Stimulated activated naive CD4-positive, alpha-beta T cell treated with Interleukin-2 at 50 U/mL for 16 hours (primary cell): ENCODE measurements at places on chromosomes 5 and 9.
A peak's percentile ranks its signal among the peaks of the same experiment; 100 is the strongest.

- no peak for DNase-seq
Observed at GRCh38 chr5:53431665-53432064, 48.8 kb upstream of the FST start.

DNA sequence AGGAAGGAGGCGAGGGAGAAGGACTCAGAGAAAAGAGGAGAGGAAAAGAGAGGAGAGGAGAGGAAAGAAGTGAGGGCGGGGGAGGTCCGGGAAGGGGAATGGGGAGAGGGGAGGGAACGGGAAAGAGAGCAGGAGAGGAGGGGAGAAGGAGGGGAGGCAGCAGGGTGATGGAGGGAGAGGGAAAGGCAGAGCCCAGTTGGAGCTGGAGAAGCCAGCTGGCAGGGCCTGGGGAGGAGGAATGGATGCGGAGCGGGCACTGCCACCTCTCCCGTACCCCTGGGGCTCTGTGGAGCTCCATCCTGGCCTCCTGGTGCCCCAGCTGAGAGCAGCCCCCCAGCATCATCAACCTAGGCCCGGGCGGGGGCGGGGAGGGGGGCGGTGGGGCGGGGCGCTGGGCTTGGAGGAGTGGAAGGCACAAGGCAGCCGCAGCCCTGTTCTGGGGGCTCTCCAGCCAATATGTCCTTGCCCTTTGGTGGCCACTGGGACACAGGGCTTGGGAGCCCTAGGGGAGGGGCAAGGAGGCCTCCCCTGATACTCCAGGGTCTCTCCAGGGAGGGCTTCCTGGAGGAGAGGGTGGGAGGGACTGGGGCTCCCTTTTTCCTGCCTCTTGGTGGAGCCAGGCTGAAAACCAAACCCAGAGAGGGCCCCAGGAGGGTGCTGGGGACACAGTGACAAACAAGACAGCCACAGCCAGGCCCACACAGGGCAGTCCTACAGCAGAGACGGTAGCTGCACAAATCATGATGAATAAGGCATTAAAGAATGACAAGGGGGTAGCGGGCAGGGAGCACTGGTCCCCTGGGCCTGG is 123.7 kb downstream of the C9orf50 start:
- no peak for DNase-seq

DNA sequence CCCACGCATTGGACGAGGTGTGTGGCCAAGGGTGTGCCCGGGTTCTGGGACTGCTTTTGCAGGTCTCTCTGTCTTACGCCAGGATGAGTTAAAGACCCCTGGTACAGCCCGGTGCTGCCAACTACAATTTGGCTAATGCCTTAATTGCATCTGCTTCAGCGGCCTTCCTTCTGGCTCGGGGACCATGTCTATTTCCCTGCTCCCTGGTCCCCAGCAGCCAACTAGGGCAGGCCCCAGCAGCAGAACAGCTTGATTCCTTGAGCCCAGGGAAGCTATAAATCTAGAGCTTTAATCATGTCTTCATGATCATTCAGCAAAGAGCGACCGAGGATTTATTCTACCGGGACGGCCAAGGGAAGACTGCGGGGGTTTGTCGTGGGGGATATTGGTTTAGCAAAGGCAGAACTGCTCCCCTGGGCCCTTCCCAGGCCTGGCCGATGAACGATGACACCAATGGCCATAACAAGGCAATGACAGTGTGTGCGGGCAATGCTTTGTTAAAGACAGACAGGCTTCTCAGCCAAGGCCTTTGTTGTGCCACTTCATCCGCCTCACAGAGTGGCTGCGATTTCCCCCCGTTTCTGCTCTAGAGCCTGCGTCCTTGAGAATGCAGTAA is 51.4 kb downstream of the CFAP77 start:
- no peak for DNase-seq

DNA sequence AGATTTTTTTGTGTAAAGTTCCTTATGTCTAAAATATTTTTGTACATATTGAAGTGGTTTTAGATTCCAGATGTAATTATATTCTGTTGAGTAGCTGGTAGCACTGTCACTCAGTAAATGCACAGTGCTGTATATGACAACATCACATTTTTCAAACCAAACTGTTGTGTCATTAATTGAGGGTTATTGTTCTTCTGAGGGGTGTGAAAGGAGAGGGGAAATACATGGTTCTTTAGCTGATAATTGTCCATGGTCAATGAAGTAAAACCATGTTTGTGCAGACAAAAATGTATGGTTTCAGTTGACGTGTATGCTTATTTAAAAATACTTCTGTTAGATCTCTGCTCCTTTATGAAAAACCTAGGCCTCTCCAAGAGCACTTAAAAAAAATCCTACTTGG is 3.3 kb downstream of the ZNF462 start:
- no peak for DNase-seq

- no peak for DNase-seq
Observed at GRCh38 chr5:61120534-61120933, 41.7 kb downstream of the SMIM15 start.

DNA sequence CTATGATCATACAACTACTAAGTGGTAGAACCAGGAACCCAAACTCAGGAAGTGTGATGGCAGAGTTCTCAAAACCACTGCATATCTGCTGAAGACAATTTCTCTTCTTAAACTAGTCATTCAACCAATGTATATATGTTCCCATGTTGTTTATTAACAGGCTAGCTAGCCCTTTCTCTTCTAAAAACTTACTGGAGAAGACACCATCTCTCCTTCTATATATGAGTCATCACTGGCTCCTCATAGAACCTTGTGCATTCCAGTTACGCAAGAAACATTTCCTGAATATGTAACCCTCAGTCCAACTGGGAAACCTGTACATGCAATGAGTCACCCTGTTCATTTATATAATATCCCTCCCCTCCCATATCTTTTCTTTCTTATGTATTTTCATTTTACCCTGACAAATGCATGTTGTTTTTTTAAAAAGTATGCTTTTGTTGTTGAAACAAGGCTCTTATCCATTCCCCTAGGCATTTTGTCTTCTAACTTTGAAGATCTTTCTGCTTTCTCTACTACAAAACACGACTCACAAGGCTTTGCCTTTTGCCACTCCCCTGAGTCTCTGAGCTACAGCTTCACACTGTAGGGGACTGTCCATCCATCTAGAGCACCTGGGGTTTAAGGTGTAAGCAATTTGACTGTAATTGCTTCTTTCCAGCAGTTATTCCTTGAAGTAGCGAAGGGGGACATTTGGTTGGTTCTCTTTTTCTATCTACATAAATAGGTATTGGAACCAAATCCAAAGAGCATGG is 119.5 kb downstream of the ANXA1 start:
- no peak for DNase-seq

DNA sequence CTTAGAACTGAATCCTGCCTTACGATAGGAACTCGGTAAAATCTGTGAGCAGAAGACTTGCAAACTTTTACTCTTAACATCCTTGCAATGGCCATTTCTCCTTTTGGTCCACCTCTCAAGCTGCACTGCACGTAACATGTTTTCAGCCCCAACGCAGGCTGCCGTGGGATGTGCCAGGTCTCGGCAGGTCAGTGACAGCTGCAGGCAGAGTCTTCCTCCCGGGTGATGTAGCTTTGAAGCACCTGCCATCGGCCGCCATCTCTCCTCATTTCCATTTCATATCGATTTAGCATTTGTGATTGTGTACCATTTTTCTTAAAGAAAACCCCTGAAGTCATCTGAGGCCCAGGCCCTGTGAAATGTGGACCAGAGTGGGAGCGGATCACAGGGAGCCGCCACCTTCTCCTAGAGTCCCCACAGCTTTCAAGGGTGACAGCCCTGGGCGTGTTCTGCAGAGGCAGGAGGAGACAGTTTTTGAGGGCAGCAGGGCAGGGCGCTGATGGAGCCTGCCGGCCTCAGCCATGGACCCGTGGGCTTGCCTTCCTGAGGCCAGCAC is 25.8 kb upstream of the LPCAT1 start:
- DNase-seq, result no peak

GRCh38 chr9:437066-437465 is 222.4 kb downstream of the DOCK8 start:
- DNase-seq, result no peak

DNA sequence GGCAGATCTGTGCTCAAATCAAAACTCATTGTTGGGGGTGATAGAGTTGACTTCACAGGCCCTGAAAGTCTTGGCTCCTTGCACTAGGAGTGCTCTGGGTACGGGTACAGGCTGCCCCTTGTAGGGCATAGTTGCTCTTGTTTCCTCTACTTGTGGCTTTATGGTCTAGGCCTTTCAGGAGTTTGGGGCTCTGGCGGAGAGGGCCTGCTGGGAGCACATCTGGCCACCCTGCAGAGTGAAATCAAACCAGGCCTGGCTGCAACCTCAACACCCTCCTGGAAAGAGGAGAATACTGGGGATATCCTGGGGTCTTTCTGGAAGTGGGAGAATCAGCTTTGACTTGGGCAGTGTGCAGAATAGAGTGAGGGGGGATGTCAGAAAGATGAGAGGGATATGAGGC is 1.5 kb downstream of the TGFBI start:
- DNase-seq, result no peak

GRCh38 chr9:16681652-16681987 is 188.8 kb downstream of the BNC2 start:
- DNase-seq, result no peak

DNA sequence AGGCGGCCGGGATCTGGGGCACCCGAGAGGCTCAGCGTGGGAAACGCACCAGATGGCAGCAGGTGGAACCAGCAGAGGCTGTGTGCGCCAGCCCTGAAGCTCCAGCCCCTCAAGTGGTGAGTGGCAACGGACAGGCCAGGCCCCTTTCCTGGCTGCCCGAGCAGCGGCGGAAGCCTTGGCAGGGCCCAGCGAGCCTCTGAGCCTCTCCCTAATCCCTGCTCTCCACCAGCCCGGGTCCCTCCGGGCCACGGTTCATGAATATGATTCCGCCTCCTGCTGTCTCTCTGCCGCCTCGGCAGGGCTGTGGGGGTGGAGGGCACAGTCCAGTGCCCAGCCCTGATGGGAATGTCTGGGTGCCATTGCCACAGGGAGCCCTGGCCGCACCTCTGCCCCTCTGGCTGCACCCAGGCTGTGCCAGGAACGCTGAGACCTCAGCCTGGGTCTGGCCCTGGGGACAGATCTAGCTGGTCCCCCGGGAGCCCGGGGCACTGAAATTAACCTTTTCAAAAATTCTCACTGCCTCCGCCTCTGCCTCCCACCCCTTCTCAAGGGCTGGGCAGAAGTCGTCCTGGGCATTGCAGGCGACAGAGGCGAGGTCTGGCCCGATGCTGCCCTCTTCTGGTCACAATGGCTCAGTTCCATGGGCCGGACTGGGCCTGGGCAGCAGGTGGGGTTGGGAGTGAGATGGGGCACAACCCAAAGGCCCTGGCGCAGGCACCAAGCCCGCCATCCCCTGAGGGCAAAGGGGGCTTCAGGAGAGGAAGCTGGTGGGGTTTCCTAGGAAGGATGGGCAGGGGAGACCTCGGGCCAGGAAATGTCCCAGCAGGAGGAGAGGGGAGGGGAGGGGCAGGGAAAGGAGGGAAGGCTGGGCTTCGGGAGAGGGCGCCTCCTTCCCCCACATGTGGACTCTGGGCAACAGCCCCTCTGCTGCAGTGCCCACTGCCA is 20.3 kb downstream of the CCDC187 start:
- peak; percentile 69 for DNase-seq

DNA sequence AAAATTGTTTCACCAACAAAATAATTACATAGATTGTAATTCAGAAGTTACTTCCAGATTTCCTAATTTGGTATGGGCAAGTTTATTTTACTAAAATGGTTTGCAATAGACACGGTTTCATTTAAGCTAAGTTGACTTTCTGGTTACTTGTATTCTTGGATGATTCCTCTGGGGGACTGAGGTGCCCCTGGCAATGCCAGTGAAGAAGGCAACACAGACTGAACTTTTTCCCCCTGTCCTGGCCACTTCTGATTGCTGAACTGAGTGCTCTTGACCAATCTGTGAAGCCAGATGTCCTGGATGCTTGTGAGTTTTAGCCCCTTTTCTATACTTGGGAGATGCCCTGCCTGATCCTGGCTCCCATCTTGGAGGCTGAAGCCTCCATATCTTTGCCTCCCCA is 66.3 kb upstream of the FANCC start:
- DNase-seq, result no peak
